ENCODE measurements at places on chromosomes 2 and 18.
A peak's percentile ranks its signal among the peaks of the same experiment; 100 is the strongest.

DNA sequence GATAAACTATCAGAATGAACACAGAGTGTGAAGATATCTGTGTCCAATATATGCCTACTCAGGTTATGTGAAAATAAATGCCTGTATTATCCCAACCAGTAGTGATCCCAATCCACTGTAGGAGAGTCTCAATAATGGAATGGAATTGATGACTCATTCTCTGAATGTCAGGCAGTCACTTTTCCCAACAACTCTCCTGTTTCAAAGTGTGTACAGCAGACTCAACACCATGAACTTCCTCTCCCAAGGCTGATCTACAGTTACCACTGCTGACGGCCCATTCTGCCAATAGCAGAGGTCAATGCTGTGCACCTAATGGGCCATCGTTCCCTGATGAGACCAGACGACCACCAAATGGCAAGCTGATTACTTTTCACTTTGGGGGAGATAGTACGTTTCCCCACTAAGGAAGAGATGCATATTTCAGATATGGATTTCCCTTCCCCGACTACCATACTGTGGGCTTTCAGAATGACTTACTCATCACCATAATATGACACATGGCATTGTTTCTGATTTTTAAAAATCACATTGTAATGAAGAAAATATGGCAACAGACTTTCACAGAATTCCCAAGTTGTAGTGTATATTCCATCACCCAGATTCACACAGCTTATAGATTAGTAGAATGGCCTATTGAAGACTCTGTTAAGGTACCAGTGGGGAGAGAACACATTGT, 601.7 kb upstream of the VRK2 start:
- no peak for DNase-seq

DNA sequence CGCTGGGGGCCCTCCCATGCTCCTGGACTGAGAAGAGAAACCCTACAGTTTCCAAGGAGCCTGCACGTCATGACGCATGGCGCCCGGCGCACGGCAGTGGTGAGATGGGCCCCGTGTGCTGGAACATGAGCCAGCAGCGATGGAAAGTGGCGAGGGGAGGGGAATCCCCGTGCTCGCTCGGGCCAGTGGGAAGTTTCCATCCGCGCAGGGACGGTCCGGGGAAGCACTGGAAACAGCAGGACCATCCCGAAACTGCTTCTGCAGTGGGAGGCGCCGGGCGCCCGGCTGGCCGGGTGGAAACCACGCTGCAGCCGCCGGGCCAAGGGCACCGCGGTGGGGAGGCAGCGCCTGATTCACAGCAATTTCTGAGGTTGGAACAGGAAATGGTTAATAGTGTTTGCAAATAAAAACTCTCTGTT, 4.9 kb upstream of the PDCD1 start:
- DNase-seq = no peak

DNA sequence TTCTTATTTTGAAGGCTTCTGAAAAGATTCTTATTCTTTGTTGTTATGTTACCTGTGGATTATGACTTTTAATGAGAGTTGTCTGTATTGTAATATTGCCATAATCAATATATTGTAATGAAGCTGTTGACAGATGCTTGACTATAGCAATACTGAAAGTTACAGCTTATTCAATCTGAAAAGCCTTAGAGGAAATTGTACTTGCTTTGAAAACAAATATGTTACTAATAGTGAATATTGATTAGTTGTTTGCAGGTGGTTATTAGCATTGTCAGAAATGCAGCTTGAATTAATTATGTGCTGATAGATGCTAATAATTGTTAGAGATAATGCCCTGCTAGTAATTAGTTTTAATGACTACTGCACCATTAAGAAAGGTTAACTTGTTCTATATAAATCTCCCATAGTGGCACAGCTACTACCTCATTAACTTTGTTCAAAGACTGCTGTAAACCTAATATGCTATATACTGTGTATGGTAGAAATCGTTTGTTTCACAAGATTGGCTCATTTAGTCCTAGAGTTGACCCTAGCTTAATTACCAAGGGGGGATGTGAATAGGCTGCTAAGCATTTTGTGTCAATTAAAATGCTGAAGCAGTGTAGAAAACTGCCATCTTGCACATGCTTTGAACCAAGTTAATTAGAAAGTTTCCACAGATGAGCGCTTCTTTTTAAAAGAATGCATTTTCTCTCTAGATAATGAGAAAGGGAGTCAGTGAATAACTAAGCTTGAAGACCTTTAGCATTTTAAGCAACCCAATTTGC, 30.5 kb downstream of the SLC39A10 start:
- DNase-seq = no peak

- DNase-seq = no peak
Measured at GRCh38 chr2:62055724-62056336, 140.1 kb upstream of the B3GNT2 start.

DNA sequence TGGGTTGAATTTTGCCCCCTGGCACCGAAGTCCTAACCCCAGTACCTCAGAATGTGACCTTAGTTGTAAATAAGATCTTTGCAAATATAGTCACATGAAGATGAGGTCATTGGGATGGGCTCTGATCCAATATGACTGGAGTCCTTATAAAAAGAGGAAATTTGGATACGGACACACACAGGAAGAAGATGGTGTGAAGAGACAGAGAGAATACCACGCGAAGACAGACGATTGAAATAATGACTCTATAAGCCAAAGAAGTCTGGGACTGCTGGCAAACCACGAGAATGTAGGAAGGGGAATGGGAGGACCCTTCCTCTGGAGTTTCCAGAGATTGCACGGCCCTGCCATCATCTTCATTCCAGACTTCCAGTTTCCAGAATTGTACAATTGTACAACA, 98.6 kb downstream of the CPO start:
- DNase-seq = no peak

DNA sequence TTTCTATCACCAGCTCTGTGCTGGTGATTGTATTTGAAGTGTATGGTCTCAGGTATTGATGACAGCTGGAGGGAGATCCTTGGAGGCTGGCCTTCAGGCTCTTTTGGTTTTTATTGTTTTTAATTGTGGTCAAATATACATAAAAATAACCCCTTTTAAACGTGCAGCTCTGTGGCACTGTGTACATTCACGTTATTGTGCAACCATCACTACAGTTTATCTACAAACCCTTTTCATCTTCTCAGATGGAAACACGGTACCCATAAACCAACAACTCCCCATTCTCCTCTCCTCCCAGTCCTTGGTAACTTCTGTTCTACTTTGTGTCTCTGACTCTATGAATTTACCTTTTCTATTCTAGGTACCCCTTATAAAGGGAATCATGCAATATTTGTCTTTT, 79.3 kb upstream of the ATP8B1 start:
- no peak for DNase-seq

DNA sequence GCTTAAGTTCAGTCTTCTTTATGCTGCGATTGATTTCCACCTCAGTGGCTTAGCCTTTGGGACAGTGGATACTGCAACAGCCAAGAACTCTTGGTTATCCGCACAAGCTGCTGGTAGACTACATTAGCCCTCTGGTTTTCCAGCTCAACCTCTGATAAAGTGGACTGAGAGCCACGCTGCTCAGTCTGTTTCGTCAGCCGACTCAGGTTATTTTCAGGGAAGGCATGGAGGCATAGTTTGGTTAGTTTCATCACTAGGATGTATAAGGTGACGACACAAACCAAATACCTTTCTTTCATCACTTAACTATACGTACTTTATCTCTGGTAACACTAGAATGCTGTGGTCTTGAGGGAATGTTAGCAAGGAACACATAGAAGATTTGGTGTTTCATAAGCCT, 14.2 kb downstream of the CD8A start:
- no peak for DNase-seq

GRCh38 chr2:220736778-220737177, 835.3 kb downstream of the EPHA4 start:
- no peak for DNase-seq

GRCh38 chr18:3411854-3412268, 38.1 kb upstream of the TGIF1 start:
- DNase-seq = no peak

DNA sequence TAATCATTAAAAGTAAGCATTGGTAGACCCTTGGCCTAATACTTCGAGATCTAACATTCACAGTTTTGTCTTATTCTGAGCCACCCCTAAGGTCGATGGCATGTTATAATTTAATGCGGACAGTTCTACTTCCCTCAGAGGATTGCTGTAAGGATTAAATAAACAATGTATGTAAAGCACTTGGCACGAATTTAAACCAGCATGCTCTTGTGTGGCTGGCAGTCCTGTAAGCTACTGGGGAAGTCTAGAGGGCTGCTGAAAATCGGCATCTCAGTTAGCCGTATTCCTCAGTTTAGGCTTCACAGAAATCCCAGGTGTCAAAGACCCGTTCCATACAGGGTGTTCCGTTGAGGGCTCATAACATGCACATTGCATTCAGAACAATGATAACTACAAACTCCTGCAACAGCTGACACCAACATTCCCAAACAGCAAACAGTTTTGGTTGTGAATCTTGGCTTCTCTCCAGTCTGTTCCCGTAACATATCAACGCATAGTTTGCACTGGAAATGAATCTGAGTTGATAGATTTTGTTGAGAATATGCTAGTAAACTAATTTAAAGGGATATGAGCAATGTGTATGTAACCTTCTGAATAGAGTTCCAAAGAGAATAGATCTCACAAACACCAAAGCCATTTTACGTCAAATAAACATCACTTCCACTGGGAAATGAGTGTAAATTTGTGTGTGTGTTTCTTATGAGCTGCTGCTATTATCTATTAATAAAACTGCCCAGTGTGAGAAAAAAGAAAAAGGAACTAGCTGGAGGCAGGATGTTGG, 52.2 kb upstream of the ACKR3 start:
- DNase-seq = no peak

GRCh38 chr18:61765097-61765496, 127.7 kb downstream of the RNF152 start:
- DNase-seq = no peak

GRCh38 chr18:2986150-2986865, 26.6 kb downstream of the LPIN2 start:
- DNase-seq = no peak

DNA sequence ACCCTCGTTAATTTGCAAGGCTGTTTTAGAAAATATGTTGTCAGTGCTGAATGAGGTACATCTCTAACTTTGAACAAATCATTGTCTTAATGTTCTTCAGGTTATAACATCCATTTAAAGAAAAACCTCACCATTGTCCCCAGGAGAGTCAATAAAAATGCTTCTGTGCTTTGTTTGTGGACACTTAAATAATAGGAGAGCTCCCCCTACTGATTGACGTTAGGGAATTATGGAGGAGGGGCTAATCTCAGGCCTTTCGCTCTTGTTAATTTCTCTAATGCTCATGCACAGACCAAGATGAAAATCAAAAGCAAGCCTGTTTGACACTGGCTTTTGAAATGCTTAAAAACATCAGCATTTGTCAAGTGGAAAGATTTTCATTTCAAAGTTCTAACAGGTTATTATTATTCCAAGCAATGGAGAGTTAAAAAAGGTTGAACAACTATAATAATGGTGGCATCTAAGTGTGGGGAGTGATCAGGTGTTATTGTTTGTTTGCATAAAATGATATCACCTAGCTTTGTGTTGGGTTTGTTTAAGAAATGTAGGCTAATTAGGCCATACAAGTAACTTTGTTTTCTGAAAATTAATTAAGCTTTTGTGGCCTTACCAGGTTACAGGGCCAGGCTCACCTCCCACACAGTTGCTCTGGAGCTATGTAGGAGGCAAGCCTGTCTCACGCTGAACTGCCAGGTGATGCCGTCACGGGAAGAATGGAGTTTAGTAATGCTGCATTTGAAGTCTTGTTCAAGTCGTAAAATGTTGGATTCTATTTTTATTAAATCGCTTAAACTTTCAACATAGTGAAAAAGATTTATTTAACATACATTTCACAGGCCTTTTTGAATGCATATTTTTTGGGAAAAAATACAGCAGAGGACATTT, 51.7 kb upstream of the SMIM21 start:
- DNase-seq = peak; percentile 35

DNA sequence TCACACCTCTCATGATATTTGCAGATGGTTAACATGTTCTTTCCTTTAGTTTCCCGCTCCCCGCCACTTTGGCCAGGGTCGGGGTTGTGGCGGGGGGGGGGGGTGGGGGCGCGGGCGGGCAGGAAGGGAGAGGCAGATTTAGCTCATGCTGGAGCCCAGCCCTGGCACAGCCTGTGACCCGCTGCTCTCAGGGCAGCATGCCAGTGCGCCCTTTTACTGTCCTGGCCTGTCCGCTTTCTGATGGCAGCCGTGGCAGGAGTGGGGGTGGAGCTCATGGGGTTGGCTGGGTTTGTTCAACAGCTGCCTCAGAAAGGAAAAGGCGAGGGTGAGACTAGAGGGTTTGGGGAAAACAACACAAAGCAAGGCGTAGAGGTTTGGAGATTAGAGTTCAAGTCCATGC, 56.1 kb downstream of the TNP1 start:
- no peak for DNase-seq

DNA sequence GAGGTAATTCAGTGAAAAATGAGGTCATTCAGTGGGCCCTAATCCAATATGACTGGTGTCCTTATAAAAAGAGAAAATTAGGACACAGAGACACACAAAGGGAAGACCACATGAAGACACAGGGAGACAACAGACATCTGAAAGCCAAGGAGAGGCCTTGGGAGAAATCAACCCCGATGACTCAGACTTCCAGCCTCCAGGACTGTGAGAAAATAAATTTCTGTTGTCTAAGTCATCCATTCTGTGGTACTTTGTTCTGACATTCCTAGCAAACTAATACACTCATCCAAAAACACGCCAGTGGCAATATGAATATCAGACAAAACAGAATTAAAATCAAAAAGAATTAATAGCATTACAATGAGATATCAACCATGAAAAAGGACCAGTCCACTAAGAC, 303.7 kb downstream of the SS18 start:
- no peak for DNase-seq

GRCh38 chr2:45706033-45706432, 54.6 kb downstream of the PRKCE start:
- DNase-seq = no peak

DNA sequence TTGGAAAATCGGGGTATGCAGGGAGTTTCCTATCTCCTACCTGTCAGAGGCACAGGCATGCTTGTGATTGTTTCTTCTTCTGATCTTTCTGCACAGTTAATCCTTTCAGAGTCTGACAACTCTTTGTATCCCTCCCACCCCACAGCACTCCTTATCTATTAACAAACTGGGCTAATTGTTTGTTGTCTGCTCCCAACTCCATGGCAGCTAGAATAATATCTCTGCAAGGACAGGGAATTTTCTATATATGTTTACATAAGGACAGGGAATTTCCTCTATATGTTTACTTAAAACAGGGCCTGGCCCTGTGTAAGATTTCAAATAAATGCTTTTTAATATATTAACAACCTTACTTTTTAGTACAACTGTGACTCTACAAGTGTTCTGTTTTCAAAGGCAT, 36.0 kb upstream of the VRK2 start:
- DNase-seq = no peak

DNA sequence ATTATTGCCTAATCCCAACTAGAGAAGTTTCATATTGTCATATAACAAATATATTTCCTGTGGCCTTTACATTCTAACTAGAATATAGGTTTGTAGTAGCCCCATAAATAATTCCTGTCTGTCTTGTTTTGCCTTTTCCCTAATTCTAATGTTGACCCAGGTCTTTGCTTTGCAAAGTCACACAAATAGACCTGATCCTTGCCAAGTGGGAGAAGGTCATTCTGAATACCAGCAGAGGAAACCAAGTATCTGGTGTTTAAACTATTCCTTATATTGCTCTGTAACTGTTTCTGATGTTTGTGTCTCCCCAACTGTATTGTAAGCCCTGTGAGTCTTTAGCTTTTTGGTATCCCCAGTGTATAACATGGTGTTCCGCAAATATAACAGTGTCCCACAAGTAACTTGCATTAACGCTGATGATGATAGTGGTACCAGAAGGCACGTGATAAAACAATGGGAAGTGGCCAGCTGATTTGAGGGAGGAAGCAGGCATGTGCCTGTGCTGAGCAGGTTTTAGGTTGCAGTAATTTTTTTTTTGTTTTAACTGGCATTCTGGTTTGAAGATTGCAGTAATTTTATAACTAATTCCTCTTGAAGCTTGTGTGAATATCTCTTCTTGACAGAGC, 11.1 kb downstream of the HADHB start:
- DNase-seq = no peak
